ENCODE measurements at places on chromosomes 16 and 17.

GRCh38 chr16:85094812-85095211, 17.5 kb downstream of the CIBAR2 start:
- no peak for DNase-seq

DNA sequence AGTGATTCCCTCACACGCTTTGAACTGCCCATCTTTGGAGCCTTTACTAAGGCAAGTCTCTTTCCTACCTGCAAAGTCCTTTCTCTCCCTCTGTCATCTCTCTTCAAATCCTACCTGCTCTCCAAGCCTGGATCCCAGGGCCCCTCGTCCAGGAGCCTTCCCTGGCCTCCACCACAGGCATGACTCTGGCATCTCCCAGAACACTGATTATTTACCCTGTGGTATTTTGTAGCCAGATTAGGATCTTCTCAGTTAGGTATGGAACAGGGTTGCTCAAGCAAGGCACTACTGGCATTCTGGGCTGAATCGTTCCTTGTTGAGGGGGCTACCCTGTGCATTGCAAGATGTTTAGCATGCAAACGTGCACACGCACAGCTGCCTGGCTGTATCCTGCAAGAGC, 31.9 kb upstream of the POLR3E start:
- no peak for DNase-seq

GRCh38 chr17:64171041-64171440, 41.1 kb upstream of the ERN1 start:
- DNase-seq, result no peak

- DNase-seq, result no peak
These were observed 106.7 kb upstream of the FOXF1 start for GRCh38 chr16:86403541-86404163.
